ENCODE measurements at places on chromosomes 2 and 18.
A peak's percentile ranks its signal among the peaks of the same experiment; 100 is the strongest.

- DNase-seq = no peak
These were observed 16.3 kb downstream of the OTOF start for GRCh38 chr2:26461601-26462023.

GRCh38 chr18:76621226-76621625, 126.2 kb upstream of the ZNF516 start:
- DNase-seq = no peak

DNA sequence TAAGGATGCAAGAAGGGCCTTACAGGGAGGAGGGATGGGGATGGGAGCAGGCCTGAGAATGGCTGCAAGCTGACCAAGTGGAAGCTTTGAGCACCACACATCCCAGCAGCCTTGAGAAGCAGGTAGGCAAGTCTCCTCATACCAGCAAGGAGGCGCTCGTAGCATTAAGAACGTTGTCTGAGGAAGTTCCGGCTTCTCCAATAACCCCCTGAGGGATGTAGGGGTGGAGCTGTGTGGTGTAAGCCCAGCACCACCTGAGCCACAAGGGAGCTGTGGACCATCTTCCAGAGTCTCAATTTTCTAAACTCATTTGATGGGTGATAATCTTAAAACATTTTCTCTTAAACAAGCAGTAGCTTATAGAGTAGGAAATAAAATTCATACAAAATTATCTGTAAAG, 50.6 kb downstream of the ST3GAL5 start:
- DNase-seq = no peak

DNA sequence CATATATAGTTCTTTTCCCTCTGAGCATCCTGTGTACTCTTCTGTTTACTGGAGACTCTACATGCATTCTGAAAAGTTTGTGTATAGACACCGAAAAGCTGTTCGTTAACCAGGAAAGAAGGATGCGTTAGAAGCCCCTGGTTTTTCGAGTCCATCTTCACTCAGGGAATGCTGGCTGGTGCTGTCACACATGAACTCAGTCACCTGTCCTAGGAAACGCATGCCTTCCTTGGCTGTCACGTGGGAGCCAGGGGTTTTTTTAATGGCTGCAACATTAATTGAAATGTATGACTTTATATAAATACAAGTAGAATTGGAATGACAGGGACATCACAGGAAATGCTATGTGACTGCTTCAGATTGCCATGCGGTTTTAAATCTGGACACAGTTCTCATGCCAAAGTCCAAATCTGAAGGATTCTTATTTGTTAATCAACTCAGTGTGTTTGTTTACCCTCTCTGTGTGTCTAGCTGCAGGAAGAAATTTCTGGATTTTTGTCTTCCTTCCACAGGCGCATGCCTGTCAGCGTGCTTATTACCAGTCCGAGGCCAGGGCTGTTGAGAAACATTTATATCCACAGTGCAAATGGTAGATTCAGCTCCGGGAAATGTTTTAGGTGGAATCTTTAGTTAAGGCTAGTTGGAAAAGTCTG, 2.6 kb downstream of the RAMP1 start:
- no peak for DNase-seq

DNA sequence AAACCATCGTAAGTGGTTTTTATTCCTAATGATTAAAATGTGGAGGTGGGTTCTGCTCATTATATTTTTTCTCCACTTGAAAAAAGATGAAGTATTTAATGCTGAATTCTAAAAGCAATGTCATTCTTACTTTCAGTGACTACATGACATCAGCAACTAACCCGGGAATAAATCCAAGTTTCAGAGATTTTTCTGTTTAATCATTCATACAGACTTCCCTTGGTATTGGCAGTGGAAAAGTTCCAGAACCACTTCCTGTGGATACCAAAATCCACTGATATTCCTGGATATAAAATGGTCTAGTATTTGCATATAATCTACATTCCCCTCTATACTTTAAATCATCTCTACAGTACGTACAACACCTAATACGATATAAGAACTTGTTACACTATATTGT, 128.6 kb downstream of the ZNF532 start:
- DNase-seq = no peak

DNA sequence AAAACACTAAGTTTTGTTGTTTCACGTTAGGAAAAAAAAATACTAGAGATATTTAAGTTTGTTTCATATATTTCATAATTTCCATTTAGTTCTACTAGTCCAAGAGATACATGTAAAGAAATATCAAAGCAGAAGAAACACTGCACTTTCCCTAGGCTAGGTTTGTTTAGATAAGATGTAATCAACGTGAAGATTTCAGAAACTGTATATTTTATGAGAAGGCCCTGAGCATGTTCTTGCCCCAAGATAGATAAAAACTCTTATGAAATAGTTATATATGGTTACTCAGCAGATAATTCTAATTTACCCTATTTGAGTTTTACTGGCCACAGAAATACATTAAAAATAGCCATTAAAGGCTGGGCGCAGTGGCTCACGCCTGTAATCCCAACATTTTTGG, 143.6 kb upstream of the CBLN2 start:
- no peak for DNase-seq

DNA sequence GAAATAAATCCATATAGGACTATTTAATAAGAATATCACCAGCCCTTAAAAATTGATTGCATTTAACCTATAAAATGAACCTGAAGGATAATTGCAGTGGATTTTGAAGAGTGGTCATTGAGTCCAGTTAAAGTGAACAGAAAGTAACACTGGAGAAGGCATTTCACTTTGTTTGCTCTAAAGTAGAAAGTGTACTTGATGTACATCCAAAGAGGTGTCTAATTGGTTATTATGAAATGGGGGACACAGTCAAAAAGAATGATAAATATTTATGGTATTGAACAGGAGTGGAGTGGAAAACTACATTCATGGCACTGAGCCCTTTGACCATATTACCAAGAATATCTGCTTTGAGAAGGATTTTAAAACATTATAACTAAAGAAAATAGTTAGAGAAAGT, 28.2 kb upstream of the MAP2 start:
- DNase-seq = no peak

DNA sequence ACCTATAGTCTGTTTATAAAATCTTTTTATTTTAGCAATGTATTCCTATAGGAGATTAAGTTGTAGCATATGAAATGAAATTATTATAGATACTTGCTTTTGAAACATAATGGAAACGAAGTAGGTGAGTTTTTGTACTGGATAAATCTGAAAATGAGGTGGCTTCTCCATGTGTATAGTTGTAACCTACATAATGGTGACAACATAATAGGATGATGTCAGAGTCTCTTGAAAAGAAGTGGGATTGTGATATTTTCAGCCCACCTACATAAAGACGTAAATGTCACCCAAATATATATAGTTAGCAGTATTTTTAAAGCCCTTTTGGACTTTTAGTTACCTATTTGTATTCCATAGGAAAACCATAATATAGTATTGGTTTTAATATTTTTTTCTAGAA, 34.8 kb downstream of the FAM171B start:
- DNase-seq = no peak

DNA sequence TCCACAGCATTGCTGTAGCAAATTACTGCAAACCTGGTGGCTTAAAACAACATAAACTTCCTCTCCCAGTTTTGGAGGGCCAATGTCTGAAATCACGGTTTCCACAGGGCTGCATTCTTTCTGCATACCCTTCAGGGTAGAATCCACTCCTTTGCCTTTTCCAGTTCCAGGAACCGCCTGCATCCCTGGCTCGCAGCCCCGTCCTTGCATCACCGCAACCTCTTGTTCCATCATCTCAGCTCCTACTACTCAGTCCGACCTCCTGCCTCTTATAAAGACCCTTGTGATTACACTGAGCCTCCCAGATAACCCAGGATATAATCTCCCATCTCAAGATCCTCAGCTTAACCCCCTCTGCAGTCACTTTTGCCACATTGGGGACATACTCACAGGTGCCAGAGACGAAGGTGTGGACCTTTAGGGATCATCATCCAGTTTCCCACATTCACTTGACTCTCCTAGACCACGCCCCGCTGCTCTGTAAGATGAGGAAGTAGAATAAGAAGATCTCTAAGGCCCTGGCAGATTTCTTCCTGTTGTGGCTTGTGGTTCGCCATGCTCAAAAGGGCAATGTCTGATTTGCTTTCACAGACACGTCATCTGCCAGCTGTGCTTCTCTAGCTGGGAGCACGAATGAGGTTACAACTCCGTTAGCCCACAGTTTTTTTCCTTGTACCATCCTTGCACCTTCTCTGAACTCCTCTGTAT, 103.6 kb upstream of the AGAP1 start:
- no peak for DNase-seq

DNA sequence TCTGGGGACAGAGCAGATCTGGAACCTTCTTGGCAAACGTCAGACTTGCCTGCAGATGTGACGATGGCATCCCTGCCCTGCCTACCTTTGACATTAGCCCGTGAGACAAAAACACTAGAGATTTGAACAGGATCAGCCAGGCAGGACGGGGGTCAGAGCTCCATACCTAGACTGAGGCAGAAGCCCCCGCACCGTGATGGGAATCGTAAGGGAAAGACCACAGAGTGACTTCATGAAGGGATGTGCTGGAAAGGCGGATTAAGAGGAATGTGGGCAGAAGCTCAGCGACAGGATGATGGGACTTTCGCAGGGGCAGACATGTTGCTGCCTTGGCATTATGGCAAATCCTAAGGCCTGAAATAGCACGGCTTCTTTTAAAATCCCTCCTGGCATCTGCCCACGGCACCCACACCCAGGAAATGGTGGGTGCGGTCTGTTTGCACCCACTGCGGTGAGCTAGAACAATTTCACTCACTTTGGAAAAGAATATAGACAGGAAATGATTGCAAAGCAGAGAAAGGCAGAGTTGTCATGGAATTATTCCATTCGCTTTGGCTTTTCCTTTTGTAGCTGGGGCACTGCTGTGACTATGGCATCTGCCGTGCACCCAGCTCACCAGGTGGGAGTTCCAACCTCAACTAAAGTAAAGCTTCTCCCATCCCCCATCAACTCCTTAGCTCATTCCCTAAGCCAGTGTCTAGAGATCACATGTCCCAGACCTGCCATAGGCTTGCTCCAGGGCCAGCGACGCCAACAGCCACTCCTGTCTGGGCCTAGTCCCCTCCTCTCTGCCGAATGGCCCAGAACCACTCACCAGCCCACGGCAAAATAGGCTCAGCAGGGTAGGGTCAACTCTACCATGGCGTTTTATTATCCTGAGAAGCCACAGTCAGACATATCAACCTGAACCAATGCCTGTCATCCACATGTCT, 112.7 kb upstream of the NPAS2 start:
- no peak for DNase-seq

DNA sequence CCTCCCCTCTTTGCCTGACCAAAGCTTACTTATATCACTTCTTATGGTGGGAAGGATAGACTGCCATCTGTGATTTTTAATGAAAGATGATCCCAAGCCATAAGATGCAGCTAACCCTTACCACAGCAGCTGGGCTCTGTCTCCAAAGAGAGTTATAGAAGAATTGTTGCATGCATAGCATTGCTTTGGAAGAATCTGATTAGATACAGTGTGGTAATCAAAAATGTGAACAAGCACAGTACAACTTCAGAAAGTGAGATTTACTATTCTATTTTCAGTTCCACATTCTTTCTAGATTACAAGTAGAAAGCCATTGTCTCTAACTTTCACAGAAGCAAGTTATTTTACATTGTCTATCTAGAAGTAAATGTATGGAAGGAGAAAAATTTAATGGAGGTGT, 129.0 kb upstream of the ACVR2A start:
- no peak for DNase-seq

GRCh38 chr2:204367466-204367865, 177.8 kb upstream of the PARD3B start:
- DNase-seq = no peak

DNA sequence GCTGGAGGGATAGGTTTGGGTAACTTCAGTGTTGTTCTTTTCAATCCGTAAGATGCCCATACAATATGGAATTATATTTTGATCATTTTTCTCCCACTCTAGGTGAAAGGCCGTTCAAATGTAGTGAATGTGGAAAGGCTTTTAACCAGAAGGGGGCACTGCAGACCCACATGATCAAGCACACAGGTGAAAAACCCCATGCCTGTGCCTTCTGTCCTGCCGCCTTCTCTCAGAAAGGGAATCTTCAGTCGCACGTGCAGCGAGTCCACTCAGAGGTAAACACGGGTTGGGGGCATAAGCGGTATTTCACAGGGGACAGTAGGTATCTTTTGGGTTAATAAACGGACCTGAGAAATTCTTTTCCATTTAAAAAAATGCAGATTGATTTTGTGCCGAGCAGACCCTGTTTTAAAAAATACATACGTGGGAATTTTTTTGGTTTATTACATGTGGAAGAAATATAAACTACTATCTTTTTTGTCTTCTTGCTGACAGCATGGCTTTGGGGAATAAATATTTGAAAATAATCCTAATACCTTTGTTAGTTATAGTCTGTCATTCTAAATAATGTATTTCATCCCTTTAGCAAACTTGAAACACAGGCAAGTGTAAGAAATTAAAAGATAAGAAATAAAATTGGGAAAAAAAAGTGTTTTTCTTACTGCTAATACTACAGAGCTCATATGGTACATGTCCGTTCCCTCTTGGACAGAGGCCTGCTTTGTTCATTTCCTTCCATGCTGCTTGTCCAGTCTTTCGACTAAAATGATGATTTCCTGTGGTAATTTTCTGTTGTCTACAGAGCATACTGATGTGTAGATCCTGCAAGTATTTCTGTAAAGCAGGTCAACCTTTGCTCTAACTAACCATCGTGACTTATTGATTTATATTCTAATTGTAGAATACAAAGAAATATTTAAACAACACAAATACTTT, 53.3 kb downstream of the ZNF236 start:
- peak; percentile 9 for DNase-seq

DNA sequence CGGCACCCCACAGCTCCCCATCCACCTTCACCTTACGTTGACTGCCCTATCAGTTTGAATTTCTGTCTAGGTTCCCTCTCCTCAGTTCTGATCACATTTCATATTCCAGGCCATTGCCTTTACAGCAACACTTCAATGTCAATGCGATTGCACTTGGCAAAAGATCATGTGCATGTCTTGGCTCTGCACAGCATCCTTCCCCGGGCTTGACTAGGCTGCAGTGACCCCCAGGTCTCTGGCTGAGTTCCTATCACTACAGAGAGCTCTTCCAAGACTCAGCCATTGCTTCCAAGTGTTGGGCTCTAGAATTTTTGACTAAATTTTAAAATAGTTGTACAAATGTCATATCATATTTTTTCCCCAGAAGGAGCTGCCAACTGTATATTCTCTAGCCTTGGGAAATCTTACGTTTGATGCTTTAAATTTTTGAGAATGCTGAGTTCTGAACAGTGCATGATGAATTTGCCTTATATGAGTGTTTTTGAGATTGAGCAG, 103.8 kb upstream of the NEDD4L start:
- no peak for DNase-seq

GRCh38 chr2:219621935-219622334, 5.5 kb upstream of the SLC4A3 start:
- DNase-seq = no peak

GRCh38 chr2:417662-418061, 129.8 kb upstream of the ALKAL2 start:
- DNase-seq = no peak

GRCh38 chr2:207474863-207475485, 54.8 kb upstream of the CREB1 start:
- no peak for DNase-seq

GRCh38 chr2:239106966-239107365, 259.1 kb downstream of the TWIST2 start:
- no peak for DNase-seq

- no peak for DNase-seq
These were observed 11.2 kb upstream of the NFE2L2 start for GRCh38 chr2:177275743-177276055.
